ENCODE measurements at places on chromosomes 7 and 10.
A peak's percentile ranks its signal among the peaks of the same experiment; 100 is the strongest.

DNA sequence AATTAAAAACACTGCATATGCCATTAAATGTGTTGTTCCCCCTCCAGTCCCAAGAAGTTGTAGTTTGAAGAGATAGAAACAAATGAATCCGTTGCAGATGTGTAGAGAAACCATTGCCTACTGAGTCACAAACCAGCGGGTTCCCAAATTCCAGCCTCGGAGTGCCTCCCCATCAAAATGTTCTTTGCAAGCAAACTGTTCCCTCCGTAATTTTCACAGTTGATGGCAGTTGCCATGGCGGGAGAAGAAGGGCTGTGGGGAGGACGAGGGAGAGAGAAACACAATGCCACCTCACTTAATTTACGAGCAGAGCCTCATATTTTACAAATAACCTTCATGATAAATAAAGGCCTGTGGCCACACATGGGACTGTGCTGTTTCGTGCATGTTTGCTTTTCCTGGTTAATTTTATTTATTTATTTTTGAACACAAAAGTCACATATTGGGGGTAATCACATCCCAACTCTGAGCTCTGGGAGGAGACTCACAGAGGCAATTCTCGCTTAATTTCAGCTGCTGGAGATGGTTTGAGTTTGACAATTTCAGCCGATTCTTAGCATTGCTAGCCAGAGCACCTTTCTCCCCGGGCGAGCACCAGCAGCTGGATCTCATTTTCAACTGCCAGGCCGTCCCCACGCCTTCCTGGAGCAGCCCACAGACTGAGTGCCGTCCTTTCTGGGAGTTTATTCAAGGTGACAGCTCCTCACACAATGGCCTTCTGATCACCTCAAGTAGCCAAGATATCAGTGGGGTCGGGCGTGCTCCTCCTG, 1084.2 kb downstream of the KCNMA1 start:
- no peak for DNase-seq

DNA sequence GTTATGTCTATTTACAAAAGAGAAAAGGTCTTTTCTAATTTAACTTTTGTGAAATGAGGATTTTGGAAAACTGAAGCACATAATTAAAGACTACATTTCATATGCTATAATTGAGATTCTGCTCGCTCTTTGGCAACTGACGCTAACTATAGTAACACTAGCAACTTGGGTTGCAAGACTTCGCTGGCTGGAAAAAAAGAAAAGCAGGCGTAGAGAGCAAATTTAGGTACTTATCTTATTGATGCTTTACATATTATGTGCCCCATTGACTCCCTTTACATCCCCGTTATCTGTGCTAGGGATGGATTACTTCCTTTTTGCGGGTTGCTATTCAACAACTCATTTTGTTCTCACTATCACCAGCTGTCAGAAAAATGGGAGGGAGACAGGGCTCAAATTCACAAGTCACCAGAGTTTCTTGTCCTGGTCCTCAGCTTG, 10.5 kb downstream of the SEMA3C start:
- DNase-seq: no peak

DNA sequence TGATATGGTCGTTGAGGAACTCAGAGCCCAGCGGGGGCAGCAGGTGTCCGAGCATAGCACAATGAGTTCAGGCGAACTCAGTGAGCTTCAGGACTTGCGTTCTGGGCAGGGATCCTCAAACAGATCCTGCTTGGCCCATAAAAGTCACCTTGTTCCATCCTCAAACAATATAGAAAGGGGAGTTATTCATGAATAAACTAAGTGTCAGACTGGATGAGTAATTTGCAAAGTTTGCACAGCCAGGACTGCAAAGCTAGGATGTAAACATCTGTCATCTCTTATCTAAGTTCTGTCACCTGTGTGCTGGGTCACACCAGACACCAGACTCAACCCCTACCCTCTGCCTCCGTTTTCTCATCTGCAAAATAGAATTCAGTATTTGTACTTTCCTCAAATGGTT, 58.0 kb upstream of the PFKP start:
- no peak for DNase-seq

DNA sequence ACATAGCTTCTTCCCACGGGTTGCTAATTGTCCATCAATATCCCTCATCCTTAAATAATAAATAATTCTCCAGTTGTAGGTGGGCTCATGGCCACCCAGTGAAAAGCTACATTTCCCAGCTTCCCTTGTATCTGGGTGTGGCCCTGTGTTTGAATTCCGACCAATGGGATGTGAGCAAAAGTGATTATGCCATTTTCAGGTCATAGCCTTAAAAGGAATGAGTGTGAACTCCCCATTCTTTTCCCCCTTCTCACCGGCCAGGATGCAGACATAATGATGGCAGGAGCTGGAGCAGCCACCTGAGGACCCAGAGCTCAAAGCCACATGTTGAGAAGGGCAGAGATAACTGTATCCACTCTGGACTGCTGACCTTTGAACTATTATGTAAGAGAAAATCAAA, 30.3 kb upstream of the CALU start:
- DNase-seq: no peak

- DNase-seq: no peak
These were observed 50.5 kb downstream of the FZD1 start for GRCh38 chr7:91314591-91315323.

DNA sequence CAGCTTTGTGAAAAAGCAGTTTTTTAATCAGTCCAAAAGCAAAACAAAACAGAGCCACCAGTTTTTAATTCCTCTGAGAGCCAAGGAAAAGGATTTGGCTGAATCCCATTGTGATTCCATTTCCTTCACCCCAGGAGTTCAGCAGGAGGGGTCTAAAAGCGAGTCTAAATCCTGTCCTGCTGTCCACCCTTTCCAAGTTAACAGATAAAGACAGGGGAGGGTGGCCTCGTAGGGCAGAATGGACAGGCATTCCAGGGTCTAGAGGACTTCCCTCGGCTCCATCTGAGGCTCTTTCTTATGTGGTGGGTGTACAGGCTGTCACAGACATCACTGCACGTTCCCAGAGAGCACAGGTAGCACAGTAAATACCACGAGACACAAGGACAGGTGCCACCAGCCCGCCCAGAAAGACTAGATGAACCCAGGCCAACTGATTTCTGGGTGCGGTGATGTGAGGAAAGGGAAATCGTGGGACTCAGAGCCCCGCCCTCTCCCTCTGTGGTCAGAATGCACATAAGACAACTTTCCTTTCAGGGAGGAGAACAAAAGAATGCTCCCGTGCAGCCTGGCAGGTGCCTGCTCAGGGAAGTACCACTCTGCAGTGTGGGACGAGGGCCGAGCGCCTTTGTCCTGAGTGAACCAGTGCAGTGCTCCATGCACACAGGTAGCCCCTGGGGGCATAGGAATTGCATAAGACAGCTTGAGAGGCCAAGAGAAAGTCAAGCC, 119.7 kb downstream of the ABLIM1 start:
- DNase-seq: peak; percentile 90

- DNase-seq: no peak
These were observed 490.0 kb downstream of the PTPRN2 start for GRCh38 chr7:158097453-158098124.

GRCh38 chr10:63200431-63200830, 67.3 kb downstream of the NRBF2 start:
- DNase-seq: no peak

- peak; percentile 47 for DNase-seq
These were observed 4.7 kb upstream of the EBF3 start for GRCh38 chr10:129968853-129969183.

- peak; percentile 5 for DNase-seq
These were observed 266.1 kb upstream of the KLF6 start for GRCh38 chr10:4051011-4051640.

DNA sequence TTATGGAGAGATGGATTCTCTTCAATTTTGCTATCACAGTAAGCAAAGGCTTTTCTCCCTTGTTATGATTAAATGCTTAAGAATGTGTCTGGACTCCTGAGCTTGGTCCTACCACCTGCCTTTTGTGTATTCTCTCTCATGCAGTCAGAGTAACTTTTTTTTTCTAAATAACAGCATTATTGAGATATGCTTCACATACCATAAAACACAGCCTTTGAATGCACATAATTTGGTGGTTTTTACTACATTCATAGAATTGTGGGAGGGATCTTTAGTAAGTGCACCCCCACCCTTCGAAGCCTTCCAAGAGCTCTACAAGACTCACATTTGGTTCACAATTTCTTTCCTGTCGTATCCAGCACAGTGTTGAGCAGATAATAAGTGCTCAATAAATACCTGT, 175.5 kb downstream of the ADAM12 start:
- DNase-seq: no peak

DNA sequence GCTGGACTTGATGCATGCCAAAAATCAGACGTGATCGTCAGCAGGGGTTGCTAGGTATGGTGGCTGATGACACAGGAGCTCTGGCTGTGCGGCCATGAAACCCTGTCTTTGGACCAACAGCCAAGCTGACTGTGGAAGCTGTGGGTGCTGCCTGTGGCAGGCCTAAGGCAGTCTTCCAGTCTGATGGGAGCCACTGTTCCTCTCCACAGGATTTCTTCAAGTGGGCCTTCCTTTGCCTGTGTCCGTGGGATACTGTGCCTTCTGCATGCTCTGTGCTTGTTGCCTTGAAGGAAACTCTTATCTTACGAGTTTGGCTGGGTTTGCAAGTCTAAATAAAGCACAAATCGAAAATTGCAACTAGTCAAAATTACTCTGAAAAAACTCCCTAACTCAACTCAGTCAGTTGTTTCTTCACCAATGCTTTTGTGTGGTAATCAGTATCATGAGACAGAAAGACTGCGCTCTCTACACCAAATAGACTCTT, 101.9 kb upstream of the PDLIM1 start:
- DNase-seq: peak; percentile 44

DNA sequence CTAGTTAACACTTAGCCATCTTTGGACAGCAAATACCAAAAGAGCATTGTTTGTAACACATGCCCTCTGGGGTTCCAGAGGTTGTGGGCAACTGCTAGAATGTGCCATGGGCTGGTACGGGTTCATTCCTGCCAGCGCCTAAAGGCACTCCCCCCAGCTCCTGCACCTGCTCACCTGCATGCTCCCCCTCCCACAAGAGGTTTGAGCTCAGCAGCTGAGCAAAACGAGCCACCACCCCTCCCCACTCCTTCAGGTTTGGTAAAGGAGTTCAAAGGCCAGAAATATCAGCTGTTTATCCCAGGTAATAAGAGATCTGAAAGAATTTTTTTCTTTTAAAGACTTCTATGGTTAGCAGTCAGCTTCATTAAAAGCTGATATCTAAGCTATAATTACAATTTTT, 53.5 kb downstream of the HTR7 start:
- no peak for DNase-seq

DNA sequence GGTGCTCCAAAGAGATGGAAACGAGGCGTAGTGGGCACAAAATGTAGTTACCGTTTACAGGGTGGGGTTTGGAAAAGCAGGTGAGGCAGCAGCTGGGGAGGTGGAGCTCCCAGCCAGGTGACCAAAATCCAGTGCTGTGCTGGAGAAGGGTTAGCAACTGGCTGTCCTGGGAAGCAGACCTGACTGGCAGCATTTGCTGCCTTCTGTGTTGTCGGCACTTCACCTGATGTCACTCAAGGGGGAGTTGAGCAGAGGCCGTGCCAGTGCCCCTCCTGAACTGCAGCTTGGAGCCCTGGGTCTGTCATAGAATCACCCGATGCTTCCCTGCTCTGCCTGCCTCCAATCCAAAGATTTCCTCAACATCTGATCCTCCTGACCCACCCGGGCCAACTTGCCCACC, 12.8 kb downstream of the GCK start:
- DNase-seq: no peak

GRCh38 chr10:114188001-114188400, 8.8 kb downstream of the TDRD1 start:
- no peak for DNase-seq

- DNase-seq: no peak
These were observed 33.0 kb downstream of the WIPF3 start for GRCh38 chr7:29839302-29839701.

DNA sequence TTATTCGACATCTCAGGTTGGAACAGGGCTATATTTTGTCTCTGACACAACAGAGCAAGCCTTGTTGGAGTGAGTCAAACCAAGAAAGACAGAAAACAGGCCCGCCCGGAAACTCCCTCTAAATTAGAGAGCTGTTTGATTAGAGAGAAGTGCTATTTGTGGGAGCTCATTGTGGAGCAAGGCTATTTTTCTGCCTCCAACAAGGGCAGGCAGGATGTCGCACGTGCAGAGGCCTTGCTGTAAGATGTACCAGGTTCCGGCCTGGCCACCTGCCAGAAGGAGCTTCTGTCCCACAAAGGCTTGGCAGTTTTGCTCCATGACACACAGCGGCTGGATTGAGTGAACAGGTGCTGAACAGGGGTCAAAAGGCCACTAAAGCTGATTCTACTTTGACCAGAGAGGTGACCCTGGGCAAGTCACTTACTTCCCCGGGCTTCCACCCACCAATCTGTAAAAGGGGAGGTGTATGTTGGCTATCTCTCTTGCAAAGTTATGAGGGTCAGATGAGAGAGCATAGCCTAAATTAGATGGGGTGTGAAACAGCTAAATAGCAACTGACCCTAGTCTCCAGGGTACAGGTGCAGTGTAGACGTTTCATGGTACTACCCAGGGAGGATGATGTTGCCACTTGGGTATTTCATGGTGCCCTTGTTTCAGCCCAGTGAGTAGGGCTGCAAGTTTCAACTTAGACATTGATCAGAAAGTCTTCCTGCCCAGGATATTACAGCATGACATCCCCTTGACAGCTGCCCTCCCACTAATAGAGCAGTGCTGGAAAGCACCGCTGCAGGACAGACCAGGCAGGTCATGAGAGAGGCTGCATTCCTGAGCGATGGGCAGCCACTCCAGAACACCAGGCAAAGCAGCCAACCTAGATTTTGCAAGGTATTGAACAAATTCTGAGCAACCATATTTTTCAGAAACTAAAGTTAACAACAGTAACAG, 62.0 kb downstream of the VSTM4 start:
- DNase-seq: no peak

DNA sequence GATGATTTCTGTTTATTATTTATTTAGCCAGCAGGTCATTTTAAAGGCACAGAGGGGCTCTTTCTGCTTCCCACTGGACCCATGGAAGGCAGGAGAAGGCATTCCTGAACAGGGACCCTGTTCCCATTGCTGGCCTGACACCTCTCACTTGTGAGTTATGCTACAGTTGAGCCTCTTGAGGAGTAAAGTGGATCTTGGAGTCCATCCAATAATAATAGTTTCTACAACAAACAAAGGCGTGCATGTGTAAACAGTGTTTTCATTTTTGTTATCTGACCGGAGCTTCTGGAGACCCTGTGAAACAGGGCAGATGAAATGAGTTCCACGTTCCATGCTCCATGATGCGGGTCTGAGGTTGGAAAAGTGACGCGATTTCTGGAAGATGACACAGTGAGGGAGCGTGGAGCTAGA, 127.3 kb upstream of the HABP2 start:
- no peak for DNase-seq

DNA sequence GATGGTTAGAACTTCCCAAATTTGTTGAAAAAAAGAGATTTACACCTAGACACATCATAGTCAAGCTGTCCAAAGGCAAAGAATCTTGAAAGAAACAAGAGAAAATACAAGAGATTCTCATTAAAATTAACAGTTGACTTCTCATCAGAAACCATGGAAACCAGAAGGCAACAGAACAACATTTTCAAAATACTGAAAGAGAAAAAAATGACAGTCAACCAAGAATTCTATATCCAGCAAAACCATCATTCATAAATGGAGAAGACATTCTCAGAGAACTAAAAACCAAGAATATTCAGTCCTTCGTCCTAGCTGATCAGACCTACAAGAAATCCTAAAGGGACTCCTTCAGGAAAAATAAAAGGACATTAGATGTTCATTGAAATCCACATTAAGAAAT, 90.6 kb downstream of the ARHGAP22 start:
- DNase-seq: no peak

GRCh38 chr7:136049117-136049516, 72.0 kb upstream of the MTPN start:
- DNase-seq: no peak

Measured in cerebellar cortex (tissue), 1 donor.